ENCODE measurements at places on chromosomes 13 and 19.

DNA sequence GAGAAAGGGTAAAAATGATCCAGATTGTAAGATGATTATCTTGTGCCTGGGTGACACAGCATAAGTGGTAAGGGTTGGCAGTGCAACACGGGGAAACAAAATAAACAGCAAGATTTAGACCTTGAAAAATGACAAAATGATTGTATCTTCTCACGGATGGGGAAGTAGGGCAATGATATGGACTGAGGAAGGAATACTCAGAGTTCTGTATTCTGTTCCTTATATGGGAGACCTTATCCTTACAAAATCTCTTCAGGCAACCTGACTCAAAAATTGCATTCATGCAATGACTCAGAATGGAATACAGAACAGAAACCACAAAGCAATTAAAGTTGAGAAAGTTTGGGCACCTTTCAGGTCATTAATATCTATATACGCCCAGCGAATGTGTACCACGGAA, 149.0 kb downstream of the HS6ST3 start:
- DNase-seq, result no peak

DNA sequence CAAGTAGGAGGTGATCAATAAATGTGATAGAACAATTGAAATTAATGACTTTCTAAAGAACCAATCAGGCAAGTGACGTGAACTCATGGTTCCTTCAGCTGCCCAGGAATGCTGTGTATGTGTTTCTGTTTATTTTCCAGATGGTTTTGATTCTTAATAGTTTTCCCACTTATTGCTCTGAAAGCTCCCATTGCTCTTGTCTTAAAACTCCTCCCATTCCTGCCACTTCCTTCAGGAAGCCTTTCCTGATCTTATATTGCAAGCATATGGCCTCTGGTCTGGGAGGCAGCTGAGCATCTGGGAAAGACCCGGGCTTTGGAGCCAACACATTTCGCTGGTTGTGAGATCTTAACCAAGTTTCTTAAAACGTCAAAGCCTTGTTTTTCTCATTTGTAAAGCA, 17.1 kb upstream of the LATS2 start:
- no peak for DNase-seq

DNA sequence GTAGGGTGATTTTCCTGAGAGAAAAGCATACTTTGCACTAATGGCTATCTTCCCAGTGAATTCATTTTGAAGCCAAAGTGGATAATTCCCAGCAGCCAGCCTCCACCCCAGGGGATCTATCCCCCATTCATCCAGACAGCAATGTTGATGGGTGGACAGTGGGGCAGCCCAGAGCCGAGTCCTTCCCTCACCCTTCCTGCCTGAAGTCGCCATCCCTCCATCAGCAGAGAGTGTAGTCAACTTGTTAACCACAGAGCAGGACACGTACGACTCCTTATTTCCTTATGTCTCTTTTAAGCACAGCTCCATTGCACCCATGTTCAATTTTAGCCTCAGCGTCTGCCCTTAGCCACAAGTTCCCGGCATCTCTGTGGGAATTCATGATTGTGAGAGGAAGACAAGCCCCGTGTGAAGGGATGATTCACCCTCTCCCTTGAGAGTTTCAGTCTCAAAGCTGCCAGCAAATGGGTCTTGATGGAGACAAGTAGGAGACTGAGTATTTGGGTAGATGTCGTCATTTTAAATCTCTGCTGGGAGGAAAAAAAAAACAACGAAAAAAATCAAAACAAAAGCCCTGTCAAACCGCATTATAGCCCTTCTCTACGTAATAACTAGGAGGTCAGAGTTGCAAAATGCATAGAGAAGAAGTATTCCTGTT, 58.3 kb upstream of the MEDAG start:
- DNase-seq, result no peak

- DNase-seq, result no peak
These were observed 23.3 kb downstream of the HNRNPM start for GRCh38 chr19:8468124-8468523.

GRCh38 chr13:98827449-98827848, 75.0 kb upstream of the SLC15A1 start:
- DNase-seq, result no peak

GRCh38 chr19:58555920-58556621, 1.2 kb upstream of the CHMP2A start:
- DNase-seq, result no peak

GRCh38 chr13:92833071-92833470, 393.5 kb upstream of the GPC6 start:
- DNase-seq, result no peak

DNA sequence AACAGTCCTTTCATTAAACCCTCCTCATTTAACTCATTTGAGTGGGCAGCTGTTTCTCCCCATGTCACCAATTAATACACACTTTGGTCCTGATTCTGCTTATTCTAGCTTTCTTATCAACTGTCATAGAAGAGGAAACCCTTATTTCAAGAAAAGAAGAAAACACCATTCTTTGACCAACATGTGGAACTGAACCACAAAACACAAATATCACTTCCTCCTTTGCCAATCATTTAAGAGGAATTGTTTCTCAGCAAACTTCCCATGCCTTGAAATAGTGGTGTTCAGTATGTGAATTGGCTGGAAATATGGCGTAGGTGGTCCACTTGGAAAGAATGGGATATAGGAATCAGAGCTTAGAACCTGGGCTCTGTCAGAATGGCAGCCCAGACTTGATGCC, 20.4 kb downstream of the MBD3L2B start:
- DNase-seq, result no peak

GRCh38 chr19:18717601-18718000, 34.1 kb downstream of the CRTC1 start:
- DNase-seq, result no peak

DNA sequence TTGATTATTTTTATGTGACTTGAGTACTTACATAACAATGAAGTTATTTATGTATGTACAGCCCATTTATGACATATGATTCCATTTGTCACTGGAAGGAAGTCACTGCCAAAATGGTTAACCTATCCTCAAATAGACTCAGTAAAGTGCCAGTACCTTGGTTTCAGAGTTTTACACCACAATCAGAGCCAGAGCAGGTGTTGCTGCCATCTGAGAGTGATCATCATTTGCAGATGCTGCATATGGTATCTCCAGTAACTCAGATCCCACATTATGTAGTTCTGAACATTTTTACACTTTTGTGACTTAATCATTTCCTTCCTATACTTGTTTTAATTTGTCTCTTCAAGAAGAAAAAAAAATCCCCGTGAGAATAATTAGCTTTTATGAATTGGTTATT, 313.3 kb downstream of the HS6ST3 start:
- no peak for DNase-seq

- DNase-seq, result no peak
These were observed 38.4 kb upstream of the RCBTB2 start for GRCh38 chr13:48571126-48571913.

DNA sequence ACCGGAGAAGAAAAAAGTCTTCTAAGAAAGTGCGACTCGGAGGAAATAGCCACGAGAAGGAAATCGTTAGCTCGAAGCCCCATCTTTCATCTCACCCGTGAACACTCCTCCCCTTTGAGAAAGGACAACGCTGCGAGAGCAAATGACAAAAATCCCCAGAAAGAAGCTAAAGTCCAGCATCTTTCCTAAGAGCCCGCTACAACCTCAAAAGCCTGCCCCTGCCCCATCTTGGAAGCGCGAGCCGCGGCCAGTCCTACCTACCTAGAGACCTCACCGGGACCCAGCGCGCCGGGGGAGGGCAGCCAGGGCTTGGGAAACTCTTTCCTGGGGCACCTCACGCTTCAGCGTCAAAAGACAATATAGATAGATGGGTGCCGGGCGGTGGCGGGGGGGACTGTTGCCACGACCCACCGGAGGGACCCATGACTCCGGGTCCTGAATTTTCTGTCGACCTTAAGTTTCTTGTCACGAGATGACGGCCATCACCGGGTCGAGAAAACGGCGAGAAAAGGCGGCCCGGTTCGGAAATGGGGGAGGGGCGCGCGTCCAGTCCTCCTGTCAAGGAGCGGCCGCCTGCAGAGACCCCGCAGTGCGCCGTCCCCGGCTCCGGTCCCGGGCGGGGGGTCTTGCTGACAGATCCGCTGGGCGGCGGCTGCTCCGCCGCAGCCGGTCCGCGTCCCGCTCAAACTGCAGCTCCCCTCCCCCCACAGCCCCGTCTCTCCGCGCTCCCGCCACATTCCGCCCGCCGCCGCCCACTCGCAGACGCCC, 65.9 kb downstream of the KCNRG start:
- peak; percentile 52 for DNase-seq

DNA sequence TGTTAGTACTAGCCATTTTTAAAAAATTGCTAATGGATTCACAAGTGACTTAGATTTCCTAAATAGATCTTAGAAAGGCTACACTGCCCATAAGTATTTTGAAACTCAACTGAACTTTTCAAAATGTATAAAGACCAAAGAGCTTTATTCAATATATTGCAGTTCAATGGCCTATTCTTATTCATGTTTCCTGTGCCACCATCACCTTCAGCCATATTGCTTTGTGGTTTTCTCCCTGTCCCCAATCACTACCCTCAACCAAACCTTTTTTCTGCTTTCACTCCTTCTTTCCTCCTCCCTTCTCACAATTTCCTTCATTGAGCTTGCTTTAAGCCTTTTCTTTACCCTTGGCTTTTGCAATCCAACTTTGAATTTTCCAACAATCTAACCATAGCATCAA, 100.9 kb downstream of the MYCBP2 start:
- DNase-seq, result no peak

DNA sequence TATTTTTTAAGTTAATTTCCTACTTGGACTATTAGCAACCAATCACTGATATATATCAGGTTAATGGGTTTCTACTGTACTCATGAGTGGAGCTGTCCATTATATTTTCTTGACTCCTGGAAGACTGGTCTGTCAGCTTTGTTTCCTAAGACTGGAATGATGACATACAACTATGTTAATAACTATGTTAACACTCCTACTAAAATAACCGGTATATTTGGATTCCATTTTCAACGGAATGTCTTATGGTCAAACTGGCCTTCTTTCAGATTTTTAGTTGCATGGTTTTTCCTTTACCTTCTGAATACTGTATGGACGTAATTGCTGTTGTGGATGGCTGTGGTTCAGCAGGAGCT, 45.8 kb upstream of the GPI start:
- no peak for DNase-seq

DNA sequence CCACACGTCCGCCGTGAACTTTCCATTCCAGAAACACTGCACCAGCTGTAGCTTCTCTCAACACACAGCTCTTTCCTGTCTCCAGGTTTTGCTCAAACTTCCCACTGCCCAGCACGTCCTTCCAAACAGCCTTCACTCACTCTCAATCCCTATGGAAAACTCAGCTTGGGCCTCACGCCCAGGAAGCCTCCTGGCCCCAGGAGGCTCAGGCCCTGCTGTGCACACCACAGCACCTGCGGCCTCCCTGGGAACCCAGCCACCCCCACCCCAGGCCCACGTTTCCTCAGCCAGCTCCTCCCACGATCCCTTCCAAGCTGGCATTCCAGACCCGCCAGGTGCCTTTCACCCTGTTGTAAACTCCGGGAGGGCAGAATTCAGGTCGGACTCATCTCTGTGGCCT, 35.2 kb downstream of the C13orf46 start:
- DNase-seq, result no peak

DNA sequence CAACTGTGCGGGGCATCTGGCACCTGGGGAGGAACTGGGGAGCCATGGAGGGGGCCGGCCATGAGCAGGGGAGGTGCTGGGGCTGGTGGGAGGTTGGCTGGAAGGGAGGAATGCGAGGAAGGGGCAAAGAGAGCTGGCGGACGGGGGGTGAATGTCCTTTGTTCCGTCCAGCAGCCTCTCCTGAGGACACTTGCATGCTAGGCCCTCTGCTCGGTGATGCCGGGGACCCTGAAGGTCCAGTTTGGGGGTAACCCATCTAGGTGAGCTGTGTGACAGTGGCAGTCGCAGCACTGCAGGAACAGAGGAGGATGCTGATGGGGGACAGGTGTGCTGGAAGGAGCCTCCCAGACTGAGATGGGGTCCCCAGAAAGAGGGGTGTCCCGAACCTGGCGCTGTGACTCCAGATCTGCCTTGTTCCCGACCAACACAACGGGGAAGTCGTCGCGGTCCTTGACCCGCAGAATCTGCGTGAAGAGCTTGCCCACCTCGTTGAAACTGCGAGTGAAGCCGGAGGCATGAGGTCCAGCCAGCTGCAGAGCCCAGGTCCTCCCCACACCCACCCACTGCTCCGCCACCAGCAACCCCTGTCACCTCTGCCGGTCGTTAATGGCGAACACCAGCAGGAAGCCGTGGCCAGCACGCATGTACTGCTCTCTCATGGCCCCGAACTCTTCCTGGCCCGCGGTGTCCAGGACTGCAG, 3.6 kb downstream of the RRAS start:
- no peak for DNase-seq

GRCh38 chr19:14054721-14055120, 7.2 kb downstream of the PALM3 start:
- DNase-seq, result no peak

DNA sequence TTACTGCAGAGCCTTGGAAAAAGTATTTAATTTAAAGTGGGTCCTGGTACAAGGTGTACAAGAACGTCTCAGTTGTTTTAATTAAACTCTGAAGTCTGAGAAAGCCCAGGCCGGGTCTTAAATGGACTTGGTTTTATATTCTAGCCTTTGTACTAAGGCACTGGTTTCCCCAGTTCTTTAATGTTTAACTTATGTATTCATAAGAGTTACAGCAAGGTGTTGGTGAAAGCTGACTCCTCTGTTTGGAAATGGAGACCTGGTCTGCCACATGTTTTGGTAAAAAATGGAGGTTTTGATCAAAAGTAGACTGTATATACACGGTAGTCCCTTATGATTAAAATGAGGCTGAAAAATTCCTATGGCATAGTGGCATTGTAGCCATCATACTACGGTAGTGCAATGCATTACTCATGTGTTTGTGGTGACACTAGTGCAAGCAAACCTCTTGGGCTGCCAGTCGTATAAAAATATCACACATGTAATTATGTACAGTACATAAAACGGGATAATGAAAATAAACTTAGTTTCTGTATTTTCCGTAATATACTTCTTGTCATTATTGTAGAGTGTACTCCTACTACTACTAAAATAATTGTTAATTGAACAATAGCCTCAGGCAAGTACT, 883.4 kb upstream of the SPRY2 start:
- no peak for DNase-seq

DNA sequence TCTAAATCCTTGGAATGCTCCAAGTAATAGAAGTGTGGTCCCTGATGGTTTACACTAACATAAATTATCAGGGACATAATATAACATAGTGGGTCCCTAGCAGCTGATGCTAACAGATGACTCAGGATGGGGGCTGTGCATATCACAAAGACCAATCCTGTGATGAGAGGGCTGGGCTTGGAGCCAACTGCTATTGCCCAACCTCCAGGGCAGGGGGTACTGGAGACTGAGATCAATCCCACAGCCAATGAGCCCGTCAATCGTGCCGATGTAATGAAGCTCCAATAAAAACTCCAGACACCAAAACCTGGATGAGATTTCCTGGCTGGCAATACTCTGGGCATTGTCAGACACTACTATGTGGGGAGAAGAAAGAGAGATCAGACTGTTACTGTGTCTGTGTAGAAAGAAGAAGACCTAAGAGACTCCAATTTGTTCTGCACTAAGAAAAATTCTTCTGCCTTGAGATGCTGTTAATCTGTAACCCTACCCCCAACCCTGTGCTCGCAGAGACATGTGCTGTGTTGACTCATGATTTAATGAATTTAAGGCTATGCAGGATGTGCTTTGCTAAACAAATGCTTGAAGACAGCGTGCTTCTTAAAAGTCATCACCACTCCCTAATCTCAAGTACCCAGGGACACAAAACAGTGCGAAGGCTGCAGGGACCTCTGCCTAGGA, 33.4 kb downstream of the ABCC4 start:
- no peak for DNase-seq

All from activated naive CD4-positive, alpha-beta T cell treated with anti-CD3 and anti-CD28 coated beads, Interleukin-2, amount 50 U/mL, for 16 hours (primary cell).